ENCODE measurements at places on chromosomes 6 and 20.

- no peak for DNase-seq
Observed at GRCh38 chr6:163391985-163392384, 22.5 kb upstream of the QKI start.

- no peak for DNase-seq
Observed at GRCh38 chr6:33173535-33174180, 18.6 kb downstream of the COL11A2 start.

- DNase-seq, result no peak
Observed at GRCh38 chr20:1867495-1868260, 27.5 kb upstream of the SIRPA start.

DNA sequence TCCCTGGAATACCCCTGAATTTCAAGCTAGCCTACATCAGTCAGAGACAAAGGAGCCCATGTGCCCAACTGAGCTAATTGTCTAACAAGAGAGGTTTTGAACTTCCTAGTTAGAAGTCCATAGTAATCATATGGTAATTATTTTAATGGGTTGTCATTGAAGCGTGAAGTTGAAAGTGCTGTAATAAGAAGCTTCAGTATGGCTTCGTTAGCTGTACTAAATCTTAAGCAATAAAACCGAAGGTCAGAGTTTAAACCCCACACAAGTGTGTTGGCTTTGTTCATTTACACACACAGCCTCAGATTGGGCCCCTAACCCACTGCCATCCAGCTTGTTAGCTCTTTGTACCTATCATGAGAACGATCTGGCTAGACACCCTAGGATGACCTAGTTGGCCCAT lies 195.6 kb upstream of the RIN2 start:
- no peak for DNase-seq

GRCh38 chr6:110392727-110393126 lies 22.6 kb downstream of the DDO start:
- DNase-seq, result no peak

- no peak for DNase-seq
Observed at GRCh38 chr20:46046588-46047310, 17.7 kb downstream of the SLC12A5 start.

DNA sequence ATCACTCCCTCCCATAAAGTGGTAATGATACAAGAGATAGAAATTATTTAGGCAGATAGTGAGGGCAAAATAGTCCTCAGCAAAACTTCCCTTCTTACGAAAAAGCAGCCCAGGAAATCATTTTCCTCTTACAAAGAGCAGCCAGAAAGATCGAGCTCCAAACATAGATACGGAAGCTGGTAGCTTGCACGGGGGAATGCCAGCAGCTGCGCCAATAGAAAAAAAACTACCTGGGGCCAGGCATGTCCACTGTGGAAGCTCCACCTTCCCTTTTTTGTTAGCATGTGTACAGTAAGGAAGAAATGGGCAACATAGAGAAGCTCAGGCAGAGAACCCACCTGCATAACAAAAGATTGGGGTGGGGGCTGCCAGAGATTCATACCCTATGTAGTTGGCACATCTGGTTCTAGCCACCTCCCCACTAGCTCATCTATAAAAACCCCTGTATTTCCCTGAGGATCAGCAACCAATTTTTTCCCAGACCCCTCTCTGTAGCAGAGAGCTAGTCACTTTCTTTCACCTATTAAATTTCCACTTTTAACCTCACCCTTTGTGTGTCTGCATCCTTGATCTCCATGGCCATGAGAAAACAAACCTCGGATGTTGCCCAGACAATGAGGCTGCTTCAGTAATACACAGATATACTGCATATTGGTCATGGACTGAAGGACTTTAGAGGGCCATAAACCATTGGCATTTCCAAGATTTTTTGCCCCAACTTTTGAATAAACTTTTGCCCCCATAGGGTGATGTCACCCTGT lies 52.1 kb downstream of the SOD2 start:
- DNase-seq, result no peak

GRCh38 chr20:46013829-46014516 lies 5.3 kb downstream of the MMP9 start:
- peak; percentile 46 for DNase-seq

GRCh38 chr6:28209753-28210535 lies 15.1 kb upstream of the ZSCAN9 start:
- no peak for DNase-seq

Data from stimulated activated CD8-positive, alpha-beta memory T cell treated with anti-CD3 and anti-CD28 coated beads, Interleukin-7, amount 100 ng/mL, for 24 hours (primary cell).